Activated CD8-positive, alpha-beta memory T cell treated with anti-CD3 and anti-CD28 coated beads for 4 hours (primary cell): ENCODE measurements at places on chromosomes 4 and X.

DNA sequence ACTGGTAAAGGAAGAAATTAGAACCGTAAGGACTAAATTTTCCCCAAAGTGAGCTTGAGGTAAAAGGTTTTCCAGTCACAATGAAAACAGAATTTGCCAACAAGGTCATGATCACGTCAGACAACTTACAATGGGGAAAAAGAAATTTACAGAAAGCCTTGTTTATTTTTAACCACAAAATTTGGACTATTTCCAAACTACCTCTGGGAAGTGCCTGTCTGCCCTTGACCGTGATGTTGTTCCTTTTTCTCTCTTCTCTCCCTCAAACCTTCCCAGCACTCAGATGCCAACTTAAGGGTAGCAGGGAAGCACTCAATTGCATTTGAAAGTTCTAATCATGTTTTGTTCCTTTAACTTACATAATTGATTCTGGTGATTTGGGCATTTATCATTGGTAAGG lies 32.5 kb downstream of the MEPE start:
- no peak for DNase-seq

DNA sequence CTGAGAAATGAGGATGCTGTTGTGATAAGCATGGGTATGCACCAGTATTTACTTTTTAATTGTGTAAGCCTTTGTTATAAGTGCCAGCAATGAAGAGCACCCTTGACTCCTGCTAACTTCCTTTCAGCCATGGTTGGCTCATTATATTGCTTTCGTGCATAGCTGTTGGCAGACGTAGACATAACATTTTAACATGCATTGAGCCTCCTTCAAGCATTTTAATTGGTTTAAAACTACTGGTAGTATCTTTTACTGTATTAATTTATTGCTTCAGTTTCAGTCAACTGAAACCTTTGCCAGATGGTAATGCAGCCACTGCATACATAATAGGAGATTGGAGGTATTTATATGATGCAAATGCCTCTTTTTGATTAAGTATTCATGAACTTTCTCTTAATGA lies 1285.4 kb downstream of the PCDH18 start:
- no peak for DNase-seq

- DNase-seq = no peak
Measured at GRCh38 chr4:139048026-139048425, 32.4 kb downstream of the NOCT start.

GRCh38 chr4:85474818-85475630 lies at the start of gene ARHGAP24:
Gene ARHGAP24, plus strand, starts transcription at chr4:85475150.
- DNase-seq = no peak

- no peak for DNase-seq
Measured at GRCh38 chrX:6052111-6052745, 176.4 kb downstream of the NLGN4X start.

GRCh38 chr4:153649572-153649991 lies 34.5 kb upstream of the TLR2 start:
- no peak for DNase-seq

DNA sequence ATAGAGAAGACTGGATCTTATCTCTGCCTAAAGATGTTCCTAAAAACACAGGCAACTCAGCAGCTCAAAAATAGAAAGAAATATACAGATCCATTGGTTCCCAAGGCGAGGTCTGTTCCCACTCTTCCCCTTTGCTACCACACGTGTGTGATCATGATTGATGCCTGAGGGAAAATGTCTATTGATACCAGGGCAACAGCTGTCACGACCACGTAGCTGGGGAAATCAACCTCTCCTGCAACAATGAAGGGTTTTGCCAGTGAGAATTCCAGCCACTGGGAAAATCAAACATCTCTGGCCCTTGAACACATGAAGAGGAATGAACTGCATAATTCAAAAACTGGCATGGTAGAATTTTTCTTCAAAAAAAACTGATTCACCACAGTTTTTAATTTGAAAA lies 131.0 kb upstream of the MAP3K15 start:
- no peak for DNase-seq

GRCh38 chrX:36787752-36788151 lies 220.4 kb upstream of the FAM47C start:
- DNase-seq = no peak

GRCh38 chr4:124427095-124427767 lies 285.3 kb downstream of the ANKRD50 start:
- no peak for DNase-seq

GRCh38 chrX:134936542-134936941 lies 54.2 kb upstream of the SMIM10 start:
- no peak for DNase-seq

- DNase-seq = no peak
Measured at GRCh38 chr4:102036619-102037376, 246.3 kb downstream of the BANK1 start.

DNA sequence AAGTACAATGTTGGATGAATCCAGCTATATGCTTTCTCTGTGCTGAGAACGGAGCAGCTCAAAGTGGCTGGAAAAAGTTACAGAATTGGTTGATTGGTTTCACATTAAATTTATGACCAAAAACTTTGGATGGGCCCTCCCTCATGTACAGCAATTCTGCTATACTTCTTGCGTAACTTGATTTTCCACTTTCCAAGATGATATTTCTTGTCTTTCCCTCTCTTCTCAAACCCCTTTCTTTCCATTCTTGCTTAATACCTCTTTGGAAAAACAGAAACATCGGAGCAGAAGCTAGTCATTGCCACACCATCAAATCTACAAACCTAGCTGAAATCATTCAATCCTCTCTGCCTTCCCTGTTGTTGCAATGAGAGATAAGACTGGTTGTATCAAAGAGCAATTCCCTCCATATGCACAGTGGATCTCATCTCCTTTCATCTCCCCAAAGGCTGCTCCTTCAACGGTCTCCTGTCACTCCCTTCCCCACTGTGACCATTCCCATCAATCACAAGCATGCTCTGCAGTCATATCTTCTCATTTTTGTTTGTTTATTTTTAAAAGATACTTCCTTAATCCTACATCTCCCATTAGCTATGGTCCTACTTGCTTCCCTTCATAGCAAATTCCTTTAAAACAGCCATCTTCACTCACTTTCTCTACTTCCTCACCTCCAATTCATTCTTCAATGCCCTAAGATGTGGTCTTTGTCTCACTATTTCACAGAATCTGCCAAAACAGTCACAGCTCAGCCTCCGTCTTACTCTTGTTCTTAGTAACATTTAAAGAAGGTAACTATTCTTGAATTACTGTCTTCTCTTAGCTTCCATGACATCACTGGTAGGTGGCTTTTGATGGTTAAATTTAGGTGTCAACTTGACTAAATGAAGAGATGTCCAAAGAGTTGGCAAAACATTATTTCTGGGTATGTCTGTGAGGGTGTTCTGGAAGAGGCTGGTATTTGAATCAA lies 145.5 kb downstream of the FAM13A start:
- DNase-seq = no peak
